ENCODE measurements at places on chromosomes 16 and 17. TPM values are rescaled to one million over a fixed set of nuclear protein-coding genes. Genes with fewer than 3 reads are reported as not detected.

RPH3AL gene
- total RNA-seq = 31.9 TPM

IRX6 gene
- total RNA-seq = not detected

PITPNM3 gene
- total RNA-seq = 2.4 TPM

TEKT3 gene
- total RNA-seq = not detected

IL17C gene
- not detected for total RNA-seq

HAS3 gene
- 44.1 TPM for total RNA-seq

TVP23A gene
- 0.11 TPM for total RNA-seq

CDR2L gene
- total RNA-seq = 57.1 TPM

SPIRE2 gene
- total RNA-seq = 7.9 TPM

FBXW10 gene
- total RNA-seq = 1.7 TPM

OTOP2 gene
- total RNA-seq = 0.06 TPM

MT1F gene
- total RNA-seq = 13.0 TPM

LRRC36 gene
- 0.09 TPM for total RNA-seq

Data from A549 treated with CORT108297 at 1 μM for 4 hours (cell line).